ENCODE measurements at places on chromosomes 12 and 14. TPM values are rescaled to one million over a fixed set of nuclear protein-coding genes. Genes with fewer than 3 reads are reported as not detected.
A peak's percentile ranks its signal among the peaks of the same experiment; 100 is the strongest.

- no peak for DNase-seq
Measured at GRCh38 chr12:127414636-127415035, 852.3 kb upstream of the TMEM132C start.

DNA sequence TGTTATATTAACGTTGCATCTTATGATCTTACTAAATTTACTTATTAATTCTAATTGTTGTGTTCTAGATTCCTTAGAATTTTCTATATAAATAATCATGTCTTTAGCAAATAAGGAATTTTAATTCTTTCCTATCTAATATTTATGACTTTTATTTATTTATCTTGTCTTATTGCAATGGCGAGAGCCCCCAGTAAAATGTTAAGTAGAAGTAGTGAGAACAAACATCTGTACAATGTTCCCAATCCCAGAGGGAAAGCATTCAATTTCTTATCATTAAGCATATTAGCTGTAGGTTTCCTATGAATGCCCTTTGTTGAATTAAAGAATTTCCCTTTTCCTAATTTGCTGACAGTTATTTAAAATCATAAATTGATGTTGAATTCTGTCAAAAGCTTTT is 203.7 kb upstream of the OTX2 start:
- DNase-seq = no peak

DNA sequence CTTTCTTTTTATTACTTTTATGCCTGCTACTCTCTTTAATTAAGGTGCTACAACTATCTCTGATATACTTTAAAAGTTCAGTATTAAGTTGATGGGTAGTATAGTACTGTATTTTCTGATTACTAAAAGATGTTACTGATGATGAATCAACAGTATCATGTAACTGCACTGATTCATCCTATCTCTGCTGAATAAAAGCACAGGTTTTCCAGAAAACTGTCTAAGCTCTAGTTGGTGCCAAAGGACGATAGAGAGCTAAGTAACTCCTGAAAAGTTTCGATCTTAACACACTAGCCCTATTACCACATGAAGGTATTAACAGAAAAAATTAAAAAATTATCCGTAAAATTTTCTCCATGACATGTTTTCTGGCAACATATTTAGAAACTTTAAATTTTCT is 2.1 kb downstream of the SCAF11 start:
- DNase-seq = peak; percentile 70

GRCh38 chr12:115569345-115570068 is 708.0 kb downstream of the MED13L start:
- DNase-seq = no peak

DNA sequence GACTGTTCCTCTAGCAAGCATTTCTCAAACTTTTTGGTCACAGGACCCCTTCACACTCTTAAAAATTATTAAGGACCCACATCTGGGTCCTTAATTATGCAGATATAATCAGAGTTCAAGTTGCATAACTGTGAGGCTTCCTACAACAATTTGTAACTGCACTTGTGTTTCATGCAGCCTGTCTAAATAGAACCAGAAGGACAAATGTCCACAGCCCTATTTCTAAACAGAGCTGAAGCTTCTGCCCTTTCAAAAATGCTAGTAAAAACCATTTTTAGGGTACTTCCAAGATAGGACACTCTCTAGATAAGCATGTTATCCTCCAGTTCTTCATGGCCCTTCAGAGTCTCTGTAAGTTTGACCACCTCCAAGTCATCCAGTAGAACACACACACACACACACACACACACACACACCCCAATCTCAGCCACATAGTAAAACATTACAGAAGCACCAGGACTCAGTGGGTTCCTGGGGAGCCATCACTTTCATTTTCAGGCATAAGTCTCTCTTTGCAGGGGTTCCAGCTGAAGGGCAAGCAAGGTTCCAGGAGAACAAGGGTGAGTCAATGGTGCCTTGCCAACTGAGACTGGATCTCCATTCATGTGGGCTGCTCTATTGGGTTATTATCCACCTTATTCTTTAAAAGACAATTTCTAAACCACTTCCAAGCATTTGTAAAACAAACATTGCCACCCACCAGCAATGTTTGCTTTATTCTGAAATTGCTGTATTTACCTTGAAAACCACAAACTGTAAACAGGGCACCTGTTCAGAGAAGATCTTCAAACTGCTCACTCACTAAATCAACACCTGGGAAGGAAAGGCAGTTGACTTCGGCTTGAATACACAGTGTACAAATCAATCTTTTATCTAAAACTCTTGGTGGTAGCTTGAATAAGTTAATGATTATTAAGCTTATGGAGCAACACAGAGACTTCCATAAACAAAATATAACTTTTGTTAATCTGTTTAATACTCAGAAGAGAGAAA is 64.1 kb downstream of the ITPR2 start:
- DNase-seq = no peak

DNA sequence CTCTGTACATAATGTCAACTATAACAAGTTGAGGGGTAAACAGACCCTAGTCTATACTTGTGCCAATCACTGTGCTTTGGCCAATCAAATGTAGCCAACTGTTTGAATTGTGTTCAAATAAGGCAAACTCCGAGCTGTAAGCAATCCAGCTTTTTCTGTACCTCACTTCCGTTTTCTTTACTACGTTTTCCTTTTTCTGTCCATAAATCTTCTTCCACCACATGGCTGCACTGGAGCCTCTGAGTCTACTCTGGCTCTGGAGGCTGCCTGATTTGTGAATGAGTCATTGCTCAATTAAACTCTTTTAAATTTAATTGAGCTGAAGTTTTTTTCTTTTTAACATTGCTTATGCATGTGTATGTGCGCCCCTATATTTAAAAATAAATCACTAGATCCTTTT is 29.7 kb downstream of the CLEC1A start:
- DNase-seq = peak; percentile 89

DNA sequence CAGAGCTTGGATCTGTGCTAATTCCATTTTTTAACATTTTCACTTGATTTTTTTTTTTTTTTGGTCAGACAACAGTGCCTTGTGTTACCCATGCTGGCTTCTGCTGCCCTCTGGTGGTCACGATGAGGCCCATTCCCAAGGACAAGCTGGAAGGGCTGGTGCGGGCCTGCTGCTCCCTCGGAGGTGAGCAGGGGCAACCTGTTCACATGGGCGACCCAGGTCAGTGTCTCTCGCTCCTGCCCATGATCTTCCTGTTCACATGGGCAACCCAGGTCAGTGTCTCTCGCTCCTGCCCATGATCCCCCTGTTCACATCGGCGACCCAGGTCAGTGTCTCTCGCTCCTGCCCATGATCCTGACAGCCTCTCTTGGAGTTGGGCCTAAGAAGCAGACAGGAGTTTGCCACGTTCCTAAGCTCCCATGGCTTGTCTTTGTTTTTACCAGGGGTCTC is 59.4 kb downstream of the DGLUCY start:
- DNase-seq = peak; percentile 59

- DNase-seq = peak; percentile 4
Measured at GRCh38 chr14:76034566-76034965, 49.0 kb downstream of the IFT43 start.

DNA sequence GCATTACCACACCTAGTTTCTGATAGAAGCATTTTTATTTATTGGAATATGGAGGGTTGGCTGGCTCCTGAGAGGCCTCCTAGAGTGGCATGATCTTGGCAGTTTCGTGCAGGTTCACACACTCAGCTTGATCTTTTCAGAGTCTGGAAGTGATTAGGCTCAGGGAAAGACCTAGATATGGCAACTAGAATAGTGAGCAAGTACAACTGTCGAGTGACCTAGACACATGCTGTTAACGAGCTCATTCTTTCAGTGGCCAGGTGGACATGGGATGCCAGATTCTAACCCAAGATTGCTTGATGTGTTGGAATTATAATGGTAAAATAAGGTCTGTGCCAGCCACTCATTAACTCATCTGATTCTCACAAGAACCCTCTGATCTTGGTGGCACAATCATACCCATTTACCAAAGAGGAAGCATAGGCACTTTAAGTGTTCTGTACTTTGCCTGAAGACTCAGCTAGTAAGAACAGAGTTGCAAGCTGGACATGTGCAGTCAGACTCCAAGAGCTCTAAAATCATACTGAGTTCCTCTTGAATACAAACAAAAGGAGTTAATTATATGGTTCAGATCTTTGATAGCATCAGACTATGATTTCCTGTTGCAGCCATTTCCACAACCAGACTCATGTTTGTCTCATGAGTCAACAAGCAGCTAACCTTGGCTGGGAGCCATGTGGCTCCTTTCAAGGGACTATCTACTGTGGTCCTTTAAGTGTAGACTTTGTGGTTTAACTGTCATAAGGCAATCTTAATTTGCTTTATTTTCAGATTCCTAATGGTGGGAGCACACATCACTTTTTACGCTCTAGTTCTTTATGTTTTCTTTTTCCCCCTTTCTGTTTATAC is 144.2 kb downstream of the PLEKHA5 start:
- DNase-seq = peak; percentile 96

DNA sequence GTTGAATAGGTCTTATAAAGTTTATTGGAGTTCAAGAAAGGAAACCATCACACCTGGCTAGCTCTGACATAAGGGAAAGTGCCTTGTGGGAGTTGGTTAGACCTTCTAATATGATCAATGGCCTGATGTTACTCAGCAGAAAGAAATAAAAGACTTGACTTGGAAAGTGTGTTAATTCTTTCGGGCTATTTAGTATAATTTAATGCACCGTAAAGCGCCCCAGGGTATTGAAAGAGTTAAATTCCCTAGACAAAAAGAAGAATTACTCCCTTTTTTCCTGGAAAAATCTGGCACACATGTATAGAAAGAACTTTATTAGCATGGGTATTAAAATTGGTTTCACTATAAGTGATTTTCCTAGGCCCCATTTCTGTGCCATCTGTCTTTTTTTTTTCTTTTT is 1125.7 kb upstream of the FLRT2 start:
- no peak for DNase-seq

DNA sequence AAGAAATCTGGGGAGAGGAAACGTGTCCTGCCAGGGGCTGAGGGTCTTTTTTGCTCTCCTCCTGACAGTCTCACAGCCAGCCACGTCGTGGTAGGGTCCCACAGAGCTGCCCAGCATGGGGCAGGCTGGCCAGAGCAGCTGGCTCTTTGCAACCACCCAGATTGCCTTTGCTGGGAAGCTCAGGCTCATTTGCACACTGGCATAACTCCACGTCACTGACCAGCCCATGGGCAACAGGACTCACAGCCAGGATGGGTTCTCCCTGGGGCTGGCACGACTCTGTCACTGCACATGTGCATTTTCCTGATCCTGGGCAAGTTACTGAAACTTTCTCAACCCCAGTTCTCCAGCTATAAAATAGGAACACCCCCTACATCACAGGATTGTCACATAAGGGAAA is 242.2 kb downstream of the DPF3 start:
- DNase-seq = no peak

- DNase-seq = peak; percentile 23
Measured at GRCh38 chr12:76025601-76026575, 5.7 kb downstream of the PHLDA1 start.

DNA sequence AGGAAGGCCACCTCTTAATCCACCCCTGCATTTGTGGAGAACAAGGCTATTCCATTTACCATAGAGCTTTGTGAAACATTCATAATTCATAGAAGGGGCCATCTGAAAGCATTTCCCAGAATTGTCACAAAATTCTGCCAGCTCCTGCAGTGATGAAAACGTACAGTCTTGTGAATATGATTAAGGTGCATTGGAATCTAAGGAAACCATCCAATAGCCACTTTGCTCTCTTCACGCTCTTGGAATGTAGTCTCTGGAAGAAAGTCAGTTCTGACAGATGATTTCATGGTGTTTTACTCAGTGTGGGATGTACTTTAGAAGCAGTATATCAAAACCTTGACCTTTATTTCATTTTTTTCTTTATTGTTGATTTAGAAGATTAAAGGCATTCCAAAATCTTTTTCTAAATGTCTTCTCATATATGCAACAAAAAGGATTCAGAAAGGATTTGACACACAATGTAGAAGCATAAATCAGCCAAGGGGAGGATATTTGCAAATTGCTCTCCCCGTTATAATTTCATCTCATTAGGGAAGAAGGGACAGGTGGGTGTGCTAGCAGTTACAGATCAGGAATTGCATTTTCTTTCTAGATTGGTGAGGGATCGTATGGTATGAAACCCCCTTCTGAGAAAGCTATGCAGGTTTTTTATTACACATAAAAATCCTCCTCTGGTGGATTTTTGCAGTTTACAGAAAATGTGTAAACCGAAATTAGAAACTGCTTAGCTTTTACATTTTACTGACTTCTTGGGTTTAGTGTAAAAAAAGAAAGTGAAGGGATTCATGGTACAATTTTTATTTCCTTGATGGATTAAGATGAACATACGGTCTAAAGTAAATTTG is 390.2 kb downstream of the LRIG3 start:
- peak; percentile 92 for DNase-seq

GRCh38 chr14:20935303-20935984 is 19.8 kb upstream of the RNASE2 start:
- DNase-seq = no peak

GRCh38 chr12:62805517-62805916 is 129.4 kb downstream of the PPM1H start:
- DNase-seq = no peak

DNA sequence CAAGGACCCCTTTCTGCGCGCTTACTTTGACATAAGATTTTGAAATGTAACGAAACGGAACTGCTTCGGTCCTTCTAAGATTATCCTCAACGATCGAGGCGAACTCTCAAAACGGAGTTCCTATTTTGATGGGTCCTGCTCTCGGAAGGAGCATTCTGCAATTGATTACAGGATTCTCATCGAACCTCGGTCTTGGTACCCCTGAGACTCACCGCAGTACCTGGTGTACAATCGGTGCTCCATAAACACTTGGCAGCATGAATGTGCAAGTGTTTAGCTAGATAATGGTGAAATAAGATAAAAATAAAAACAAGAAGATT is 530 bp upstream of the NEMF start:
- no peak for DNase-seq

DNA sequence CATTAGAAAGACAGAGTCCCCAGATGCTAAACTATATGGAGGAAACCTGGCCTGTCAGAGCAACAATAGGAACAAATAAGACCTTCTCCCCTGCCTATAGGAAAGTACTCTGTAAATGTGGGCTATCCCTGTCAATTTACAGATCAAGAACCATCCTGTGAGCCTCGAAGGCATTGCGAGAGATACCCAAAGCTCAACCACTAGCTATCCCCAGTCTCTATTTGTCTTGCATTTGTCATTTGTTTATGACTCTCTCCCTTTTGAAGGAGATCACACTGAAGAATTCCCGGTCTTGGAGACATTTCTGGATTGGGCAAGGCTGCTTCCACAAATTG is 42.7 kb upstream of the DHRS4 start:
- DNase-seq = no peak

The TIGAR gene
- 51.8 TPM for total RNA-seq

The CCT2 gene
- 298 TPM for total RNA-seq

The NKX2-1 gene
- total RNA-seq = not detected

The TMEM233 gene
- not detected for total RNA-seq

The AMDHD1 gene
- 0.64 TPM for total RNA-seq

The TSPAN8 gene
- total RNA-seq = not detected
